ENCODE measurements at places on chromosomes 3 and 15.

- DNase-seq: no peak
These were observed 365.6 kb downstream of the SV2B start for GRCh38 chr15:91465696-91466095.

- DNase-seq: no peak
These were observed 514.2 kb upstream of the BCHE start for GRCh38 chr3:166351461-166351860.

- no peak for DNase-seq
These were observed 17.2 kb downstream of the IMPG2 start for GRCh38 chr3:101303089-101303731.

DNA sequence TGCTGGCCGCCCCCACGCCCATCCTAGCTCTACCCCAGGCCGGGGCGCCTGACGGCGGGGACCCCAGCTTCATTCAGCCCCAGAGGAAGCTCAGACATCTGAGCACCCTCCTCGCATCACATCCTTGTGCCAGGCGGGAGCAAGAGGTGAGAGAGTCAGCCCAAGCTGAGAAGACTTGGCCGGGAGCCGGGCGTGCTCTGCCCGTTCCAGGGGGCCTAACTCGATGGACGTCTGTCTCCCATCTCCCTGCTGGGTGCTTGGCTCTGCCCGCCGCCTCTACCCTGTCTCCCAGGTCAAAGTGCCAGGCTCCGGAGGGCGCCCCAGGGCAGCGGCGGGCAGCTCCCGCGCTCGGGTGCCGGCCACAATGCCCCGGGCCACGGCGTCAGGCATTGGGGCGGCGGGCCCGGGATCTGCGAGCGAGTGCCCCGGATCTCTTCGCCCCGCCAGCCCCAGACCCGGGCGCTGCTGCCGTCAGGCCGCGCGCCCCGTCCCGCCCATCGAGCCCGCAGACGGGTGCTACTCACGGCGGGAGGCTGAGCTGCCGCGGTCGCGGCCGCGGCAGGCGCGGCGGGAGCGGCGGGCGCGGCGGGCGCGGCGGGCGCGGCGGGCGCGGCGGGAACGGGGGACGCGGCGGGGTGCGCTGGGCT is 388 bp downstream of the DAPK2 start:
- no peak for DNase-seq

DNA sequence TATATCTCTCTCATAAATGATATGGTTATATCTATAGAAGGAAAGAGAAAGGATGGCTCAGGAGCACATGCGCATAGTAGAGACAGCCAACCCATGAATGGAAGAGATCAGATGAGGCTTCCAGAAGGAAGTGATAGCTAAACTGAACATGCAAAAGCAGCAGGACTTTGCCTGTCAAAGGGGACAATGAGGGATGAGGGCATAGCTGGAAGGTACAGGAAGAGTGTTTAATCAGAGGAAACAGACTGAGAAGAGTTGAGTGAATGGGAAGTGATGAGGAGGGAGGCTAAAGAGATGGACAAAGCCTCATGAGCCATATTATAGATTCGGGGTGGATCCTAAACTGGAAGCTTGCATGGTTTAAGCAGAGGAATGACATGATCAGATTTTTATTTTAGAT is 26.5 kb upstream of the VEPH1 start:
- DNase-seq: no peak

DNA sequence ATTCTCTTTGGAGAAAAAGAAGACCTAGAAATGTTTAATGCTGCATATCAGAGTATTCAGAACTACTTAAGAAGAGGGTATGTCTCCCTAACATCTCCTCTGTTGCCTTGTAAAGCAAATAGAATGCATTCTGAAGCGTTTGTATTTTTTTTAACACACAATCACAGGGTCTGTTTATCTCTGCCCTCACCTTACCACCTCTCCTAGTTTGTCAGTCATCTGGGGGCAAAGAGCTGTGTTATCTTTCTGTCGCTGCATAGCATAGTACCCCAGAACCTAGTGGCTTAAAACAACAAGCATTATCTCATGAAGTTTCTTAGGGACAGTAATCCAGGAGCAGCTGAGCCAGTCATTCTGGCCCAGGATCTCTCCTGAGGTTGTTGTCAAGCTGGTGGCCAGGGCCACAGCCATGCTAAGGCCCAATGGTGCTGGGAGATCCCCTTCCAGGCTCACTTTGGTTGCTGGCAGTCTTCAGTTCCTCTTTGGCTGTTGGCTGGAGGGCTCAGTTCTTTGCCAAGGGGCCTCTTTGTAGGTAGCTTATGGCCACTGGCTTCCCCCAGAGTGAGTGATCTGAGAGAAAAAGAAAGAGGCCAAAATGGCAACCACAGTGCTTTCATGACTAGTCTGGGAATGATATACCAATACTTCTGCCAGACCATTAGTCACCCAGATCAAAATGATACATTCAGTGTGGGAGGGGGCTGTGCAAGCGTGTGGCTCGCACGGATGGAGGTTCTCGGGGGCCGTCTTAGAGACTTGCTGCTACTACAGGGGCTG is 17.8 kb downstream of the EDEM1 start:
- no peak for DNase-seq

- no peak for DNase-seq
These were observed 7.1 kb downstream of the DHX36 start for GRCh38 chr3:154316974-154317767.

GRCh38 chr3:17972030-17972429 is 229.6 kb upstream of the TBC1D5 start:
- no peak for DNase-seq

GRCh38 chr3:95172164-95172943 is 1109.5 kb downstream of the NSUN3 start:
- no peak for DNase-seq

DNA sequence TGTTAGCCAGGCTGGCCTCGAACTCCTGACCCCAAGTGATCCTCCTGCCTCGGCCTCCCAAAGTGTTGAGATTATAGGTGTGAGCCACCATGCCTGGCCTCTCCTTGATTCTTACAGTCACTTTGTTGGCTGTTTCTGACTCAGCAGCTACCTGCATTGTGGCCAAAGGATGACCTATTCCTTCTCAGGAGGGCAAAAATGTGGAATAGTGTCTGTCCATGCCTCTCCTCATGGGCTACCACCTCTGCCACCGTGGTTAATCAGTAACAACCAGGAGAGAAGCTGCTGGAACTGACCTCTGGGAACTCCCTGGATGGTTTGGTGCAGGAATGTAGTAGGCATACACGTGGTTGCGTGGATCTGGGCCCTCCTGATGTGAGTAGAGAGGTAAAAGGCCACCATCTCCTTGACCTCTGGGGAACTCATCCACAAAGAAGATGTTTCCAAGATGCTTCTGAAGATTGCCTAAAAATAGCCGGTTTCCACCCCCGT is 63.3 kb downstream of the FLNB start:
- DNase-seq: no peak

DNA sequence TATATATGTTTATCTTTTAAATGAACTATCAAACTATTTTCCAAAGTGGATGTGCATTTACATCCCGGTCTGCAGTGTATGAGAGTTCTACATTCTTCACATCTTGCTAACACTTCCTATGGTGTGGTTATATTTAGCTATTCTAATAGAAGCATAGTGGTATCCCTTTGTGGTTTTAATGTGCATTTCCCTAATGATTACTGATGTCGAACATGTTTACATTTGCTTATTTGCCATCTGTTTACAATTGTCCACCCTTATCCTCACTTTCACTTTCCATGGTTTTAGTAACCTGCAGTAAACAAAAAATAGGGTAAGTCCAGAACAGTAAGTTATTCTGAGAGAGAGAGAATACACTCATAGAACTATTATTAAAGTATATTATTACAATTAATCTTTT is 360.5 kb upstream of the NAALADL2 start:
- no peak for DNase-seq

DNA sequence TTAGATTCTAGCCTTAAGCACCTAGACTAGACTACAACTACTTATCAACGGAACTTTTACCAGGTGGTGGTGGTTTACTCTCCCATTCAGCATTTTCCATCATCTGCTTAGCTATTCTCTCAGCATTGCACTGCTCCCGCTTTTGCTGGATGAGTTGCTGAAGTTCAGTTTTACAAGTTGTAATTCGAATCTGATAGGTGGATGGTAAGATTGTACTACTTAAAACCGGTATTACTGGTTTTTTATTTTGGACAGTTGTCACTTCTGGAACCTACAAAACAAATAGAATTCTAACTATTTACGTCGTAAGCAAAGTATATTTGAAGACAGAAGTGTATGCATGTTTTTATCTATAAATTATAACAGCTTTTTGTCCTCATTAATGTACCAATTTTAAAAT is 41.1 kb downstream of the PIK3R4 start:
- DNase-seq: no peak
